ENCODE measurements at places on chromosomes 4 and X.

GRCh38 chr4:3518941-3519340 is 13.3 kb downstream of the LRPAP1 start:
- no peak for DNase-seq

- no peak for DNase-seq
Observed at GRCh38 chr4:128305942-128306341, 18.3 kb upstream of the PGRMC2 start.

- DNase-seq, result no peak
Observed at GRCh38 chr4:153593161-153593560, 90.9 kb upstream of the TLR2 start.

GRCh38 chr4:2686379-2687265 is 69.5 kb downstream of the TNIP2 start:
- no peak for DNase-seq

GRCh38 chrX:137428766-137429591 is 136.9 kb upstream of the ZIC3 start:
- no peak for DNase-seq

- DNase-seq, result no peak
Observed at GRCh38 chr4:94803181-94803580, 45.4 kb downstream of the BMPR1B start.

GRCh38 chr4:15188605-15189539 is 186.6 kb downstream of the CPEB2 start:
- DNase-seq, result no peak

DNA sequence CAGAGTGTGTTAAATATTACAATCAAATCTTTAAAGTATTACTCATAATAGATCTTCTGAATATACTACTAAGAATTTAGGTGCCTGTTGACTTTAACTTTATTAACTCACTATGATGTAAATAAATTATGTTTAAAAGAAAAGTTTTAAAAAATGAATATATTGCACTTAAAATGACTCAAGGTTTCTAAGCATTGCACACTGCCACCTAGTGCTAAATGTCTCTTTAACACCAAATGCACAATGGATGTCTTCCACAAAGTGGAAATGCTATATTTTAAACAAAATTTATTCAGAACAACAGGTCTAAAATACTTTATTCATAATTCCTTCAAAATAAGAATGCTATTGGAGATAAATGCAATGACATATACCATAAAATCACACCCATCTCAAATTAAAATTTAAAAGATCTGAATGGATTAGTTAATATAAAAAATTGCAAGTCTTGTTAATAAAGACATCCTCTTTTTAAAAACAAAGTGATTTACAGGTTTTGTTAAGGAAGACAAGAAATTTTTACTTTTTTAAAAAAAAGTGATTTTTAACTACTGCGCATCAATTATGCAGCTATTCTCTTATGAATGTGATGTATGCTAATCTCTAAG is 5.5 kb downstream of the INPP4B start:
- DNase-seq, result peak; percentile 0

DNA sequence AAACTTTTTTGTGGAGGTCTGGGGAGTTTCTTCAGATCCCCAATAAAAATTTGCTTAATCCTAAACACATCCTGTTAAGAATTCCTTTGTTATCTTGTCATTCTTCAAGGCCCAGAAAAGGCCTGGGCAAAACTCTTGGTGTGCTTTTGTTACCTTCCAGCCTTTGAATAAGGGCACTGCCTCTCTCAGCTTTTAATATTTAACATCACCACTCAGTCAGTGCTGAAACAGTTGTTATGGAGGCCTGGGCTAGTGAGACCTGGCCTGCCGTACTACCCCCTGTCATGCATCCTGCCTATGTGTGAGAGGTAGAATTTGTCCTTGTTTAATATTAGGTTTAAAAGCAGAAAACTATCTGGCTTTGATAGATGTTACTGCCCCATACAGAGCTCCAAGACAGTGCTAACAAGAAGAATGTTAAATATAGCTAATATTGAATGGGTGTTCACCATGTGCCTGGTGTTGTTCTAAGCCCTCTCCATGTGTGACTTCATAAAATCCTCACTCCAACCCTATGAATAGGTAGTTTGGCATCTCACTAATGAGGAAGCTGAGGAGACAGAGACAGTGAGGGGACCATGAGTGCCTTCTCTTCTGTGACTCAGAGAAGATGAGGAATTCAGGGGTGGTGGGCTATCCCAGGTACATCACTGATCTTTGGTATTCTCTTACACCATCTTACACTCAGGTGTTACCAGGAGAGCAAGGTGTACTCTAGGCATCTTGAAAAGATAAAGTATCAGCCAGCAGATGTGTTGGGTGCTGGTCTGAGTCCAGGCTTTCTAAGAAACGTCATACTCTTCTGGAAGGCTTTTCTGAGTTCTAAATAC is 6.2 kb downstream of the PPP1R2C start:
- DNase-seq, result no peak

GRCh38 chrX:65926095-65927019 is 113.5 kb downstream of the VSIG4 start:
- DNase-seq, result no peak

GRCh38 chr4:153322791-153323190 is 21.7 kb upstream of the MND1 start:
- no peak for DNase-seq

DNA sequence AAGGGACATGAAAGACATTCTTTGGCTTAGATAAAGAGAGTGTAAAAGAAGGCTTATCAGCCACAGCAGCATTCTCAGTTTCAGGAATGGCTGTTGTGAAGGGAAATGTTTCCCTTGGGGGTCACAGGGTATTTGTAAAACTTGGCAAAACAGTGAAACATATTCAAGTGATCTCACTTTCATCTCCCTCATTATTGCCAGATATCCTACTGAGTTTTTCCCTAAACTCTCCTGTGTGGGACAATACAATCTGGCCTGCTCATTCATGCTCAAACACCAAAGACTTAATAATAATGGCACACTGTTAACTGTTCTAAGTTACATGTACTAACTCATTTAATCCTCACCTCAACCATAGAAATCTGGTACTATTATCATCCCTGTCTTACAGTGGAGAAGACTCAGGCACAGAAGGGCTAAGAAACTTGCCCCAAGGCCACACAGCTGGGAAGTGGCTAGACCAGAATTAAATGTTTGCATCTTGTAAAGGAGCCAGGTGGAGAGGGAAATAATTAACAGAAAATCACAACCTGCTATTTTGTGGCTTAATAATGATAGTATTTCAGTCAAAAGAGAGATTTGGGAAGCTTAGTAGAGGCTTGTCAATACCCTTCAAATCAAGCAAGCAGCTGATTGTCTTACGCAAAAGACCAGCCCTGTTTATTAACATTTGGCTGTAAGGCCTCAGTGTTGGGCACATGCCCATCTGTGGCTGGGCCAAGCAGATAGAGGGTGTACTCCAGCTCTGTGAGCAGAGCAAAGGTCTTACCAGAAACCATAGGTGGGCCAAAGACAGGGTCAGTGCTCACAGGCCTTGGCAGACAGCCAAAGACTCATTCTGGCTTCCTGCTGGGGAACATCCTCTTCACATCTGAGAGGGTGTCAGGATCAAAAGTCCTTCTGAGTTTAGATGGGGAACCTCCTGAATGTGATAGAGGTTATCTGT is 17.3 kb downstream of the SMPX start:
- DNase-seq, result no peak

GRCh38 chrX:34839451-34839850 is 103.1 kb upstream of the FAM47B start:
- no peak for DNase-seq

DNA sequence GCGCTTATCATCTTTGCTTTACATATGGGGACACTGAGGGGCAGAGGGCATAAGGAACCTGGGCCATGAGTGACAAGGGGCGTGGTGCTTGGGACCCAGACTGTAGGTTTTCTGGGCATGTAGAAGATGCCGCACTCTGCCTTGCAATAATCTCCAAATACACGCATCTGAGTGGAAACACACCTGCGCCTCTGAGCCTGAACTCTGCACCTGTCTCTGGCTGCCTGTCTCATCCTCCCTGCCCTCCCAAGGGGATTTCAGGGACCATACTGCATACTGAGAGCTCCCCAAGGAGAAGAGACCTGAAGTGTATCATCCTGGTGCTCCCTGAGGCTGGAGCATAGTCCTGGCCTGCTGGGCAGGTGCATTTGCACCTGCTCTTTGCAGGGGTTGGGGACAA is 34.7 kb upstream of the ASMTL start:
- no peak for DNase-seq

DNA sequence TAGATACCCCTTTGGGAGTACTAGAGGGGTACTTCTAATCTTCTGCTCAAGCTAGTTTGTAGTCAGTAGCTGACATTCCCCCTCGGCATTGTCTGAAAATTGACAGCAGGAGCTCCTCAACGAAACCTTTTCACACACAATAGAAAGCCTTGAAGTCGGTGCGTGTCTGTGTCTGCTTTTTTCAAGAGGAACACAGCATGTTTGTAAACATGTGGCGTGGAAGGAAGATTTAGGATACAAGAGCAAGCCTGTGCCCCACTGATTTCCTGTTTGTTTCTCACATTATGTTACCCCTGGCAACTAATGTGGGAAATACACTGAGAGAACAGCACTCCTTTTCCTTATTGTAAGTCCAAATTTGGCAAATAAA is 252.6 kb downstream of the ANKRD50 start:
- DNase-seq, result no peak

DNA sequence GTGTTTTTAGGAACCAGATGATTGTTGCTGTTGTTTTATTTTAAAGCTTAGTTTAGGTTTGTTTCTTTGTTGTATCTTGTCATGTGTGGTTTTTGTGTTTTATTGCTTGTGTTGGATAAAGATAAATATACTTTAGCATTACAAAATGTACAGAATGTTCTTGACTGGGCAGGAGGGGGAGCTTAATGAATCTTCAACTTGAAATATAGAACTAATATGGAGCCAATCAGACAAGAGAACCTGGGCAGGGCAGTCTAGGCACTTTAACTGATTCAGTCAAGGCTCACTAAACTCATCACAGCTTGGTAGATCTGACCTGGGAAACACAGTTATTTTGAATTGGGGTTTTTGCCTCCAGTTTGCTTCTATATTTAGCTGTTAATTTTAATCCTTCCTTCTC is 304.2 kb downstream of the ARHGAP24 start:
- no peak for DNase-seq

- no peak for DNase-seq
Observed at GRCh38 chr4:126958482-126958881, 674.3 kb upstream of the INTU start.

DNA sequence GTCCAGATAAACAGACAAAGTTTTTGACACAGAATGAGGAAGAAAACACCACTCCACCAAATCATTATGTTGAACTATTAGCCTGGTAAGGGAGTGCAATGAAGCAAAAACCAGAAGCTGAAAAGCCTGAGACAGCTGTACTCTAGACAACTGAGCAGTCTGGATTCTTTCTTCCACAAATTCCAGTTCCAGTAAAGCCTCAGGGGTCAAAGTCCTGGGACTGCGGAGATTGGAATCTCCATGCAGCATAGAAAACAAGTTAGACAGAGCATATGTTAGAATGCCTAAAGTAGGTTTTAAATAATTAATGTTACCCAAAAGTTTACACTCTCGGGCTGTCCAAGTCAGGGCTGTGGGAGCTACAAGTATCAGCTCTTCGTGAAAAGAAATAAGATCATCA is 263.2 kb downstream of the TECRL start:
- DNase-seq, result no peak

GRCh38 chr4:153421941-153422340 is 44.2 kb upstream of the TMEM131L start:
- DNase-seq, result no peak

DNA sequence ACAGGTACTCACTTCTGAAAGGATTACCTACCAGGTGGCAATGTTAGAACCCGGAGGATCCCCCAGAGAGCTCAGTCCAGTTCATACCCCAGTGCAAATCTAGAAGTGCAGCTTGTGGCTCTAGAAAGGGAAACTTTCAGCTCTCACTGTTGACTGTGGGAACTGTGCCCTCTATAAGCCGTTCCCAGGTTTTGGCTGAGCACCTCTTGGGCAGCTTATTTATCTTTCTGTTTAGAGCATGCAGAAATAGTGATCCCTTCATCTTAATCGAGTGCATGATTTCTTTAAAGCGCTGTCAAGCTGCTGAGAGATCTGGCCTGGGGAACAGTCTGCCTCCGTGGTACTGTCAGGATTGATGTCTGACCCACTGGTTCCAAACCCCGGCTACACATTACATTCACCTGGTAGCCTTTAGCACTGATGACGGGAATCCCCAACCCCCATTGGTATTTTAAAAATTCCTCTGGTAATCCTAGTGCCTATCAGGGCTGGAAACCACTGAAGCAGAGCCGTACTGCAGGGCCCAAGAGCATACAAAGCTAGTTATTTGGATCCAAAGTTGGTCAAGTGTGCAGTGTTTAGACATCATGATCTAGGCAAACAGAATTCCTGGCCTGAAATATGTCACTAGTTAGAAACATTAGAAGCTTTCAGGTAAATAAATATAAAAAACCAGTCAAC is 103.2 kb downstream of the KLHL8 start:
- no peak for DNase-seq

DNA sequence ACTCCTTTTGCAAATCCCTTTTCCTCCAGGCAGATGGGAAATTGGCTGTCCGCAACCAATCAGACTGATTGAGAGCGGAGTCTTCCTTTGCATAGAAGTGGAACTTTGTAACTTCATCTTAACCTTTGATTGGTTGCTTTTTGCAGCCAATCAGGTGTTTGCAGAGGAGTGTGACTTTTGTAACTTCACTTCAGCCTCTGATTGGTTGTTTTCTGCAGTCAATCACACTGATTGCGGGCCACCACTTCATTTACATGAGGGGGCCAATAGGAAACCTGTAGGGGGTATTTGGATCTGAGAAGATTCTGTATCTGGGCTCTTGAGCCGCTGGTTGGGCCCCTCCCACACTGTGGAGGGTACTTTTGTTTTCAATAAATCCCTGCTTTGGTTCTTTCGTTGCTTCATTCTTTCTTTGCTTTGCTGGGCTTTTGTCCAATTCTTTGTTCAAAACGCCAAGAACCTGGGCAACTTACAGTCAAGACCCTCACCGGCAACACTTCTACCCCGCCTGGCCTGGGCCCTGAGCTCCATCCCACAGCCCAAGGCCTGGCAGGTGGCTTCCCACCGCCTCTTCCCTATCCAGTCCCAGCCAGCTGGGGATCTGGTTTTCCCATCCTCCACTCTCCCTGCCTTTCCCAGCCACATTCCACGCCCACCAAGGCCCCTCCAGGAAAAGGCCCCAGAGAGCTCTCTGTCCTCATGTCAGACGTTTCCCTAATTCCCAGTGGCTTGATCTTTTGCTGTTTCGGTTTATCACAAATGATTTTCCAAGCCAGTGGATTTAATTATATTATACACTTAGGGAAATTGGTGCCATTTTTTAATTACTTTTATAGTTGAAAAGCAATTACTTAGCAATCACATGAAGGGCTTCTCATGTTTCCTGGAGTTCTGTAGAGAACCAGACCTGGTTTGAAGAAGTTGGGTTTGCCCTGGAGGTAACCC is 110.2 kb upstream of the STX18 start:
- DNase-seq, result no peak

DNA sequence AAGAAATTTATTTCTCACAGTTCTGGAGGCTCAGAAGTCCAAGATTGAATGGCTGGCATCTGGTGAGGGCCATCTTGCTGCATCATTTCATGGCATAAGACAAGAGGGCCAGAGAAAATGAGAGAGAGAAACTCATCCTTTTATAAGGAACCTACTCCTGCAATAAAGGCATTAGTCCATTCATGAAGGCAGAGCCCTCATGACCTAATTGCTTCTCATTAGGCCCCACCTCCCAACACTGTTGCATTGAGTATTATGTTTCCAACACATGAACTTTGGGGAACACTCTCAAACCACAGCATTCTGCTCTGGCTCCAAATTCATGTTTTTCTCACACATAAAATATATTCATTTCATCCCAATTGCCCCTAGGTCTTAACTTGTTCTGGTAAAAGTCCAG is 14.2 kb downstream of the RNF175 start:
- no peak for DNase-seq

Data from NCI-H1105 (cell line).